Fibroblast of skin of right biceps (primary cell): ENCODE measurements at places on chromosomes 6 and 20.

GRCh38 chr20:51249215-51249614 is 226.3 kb upstream of the KCNG1 start:
- peak; percentile 7 for DNase-seq

GRCh38 chr6:155088856-155089255 is 93.7 kb downstream of the TIAM2 start:
- no peak for DNase-seq

GRCh38 chr6:119536666-119537065 is 187.1 kb upstream of the MAN1A1 start:
- DNase-seq, result no peak

DNA sequence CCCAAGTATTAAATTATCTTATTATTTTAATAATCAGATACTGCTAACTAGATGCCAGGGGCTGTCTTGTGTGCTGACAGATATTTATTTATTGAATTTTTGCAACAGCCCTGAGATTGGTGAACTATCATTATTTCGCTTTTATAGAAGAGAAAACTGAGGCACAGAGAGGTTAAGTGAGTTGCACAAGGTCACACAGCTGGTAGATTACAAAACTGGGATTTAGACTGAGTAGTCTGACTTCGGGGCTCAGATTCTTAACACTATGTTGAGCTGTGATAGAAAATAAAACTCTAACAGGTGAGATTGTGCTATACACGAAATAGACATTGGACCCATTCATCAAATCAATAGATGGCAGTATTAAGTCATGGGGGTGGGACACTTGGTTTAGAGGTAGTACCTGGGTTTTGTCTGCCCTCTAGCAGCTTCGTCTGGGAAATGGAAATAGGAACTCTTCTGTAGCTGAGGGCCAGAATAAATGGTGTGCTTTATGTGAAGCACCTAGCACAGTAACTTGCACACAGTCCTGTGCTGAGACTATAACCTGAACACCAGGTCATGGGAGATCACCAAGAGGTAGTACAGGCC is 113.4 kb downstream of the B3GAT2 start:
- DNase-seq, result no peak

DNA sequence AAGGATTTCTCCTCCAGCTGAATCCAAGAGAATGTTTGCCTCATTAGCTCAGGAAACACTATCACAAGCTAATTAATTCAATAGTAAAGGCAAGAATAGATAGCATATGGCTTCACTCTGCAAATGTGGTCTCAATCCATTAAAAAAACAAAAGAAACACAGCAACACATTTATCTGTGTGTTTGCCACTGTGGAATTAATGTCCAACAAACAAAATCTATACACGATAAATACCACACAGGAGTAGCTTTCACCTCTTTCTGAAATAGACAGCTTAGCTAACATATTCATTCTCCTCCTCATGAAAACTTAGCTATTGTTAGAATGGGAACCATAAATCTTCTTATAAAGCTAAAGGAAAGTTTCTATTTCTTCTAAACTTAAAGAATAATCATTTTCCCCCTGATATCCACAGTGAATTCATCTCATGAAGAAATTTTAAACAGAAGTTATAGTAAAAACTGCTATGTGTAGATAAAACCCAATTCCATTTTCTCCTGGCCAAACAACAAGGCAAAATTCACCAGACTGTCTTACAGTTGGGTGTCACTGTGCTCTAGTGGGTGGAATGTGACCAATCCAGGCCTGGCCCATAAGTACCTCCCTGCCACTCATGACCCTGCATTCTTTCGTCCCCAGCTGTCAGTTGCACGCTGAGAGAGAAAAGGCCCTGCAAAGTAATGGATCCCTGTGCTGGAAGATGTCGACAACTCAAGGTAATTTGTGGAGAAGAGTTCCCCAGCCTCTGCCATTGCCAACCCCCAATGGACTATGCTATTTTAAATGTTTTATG is 92.9 kb upstream of the NRSN1 start:
- DNase-seq, result no peak

GRCh38 chr20:16580147-16580546 is 6.9 kb upstream of the KIF16B start:
- DNase-seq, result peak; percentile 85

- peak; percentile 89 for DNase-seq
These were observed at the start of gene PCSK2 for GRCh38 chr20:17226410-17227218. Gene PCSK2 (plus strand): TSS chr20:17227040. CDS start chr20:17227306, 266 bp downstream.

- DNase-seq, result no peak
These were observed 8.5 kb downstream of the ISM1 start for GRCh38 chr20:13229538-13229937.

GRCh38 chr6:85408039-85408438 is 41.8 kb upstream of the NT5E start:
- DNase-seq, result no peak

DNA sequence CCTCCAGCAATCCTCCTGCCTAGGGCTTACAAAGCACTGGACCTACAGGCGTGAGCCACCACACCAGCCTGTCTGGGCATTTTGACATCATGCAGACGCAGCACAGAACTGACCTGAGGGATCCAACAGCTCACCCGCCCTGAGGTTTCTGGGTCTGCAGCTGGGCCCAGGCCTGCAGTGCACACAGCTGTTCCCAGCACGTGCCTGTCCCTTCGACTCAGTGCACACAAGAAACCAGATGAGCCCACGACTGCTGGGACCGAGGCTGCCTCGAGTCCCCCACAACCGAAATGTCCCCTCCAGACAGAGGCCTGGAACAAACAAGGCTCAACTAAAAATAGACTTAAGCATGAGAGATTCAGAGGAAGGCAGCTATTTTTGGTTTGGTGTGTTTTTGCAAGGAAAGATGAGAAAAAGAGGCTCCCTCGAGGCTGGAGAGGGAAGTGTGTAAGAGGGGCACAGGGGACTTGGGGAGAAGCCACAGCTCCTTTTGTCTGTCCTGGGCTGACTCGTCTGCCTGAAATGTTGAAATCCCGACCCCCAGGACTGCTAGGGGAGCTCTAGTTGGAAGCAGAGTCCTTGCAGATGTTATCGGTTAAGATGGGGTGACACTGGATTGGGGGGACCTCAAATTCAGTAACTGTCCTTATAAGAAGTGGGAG is 66.3 kb downstream of the YTHDF1 start:
- DNase-seq, result no peak

- no peak for DNase-seq
These were observed 2.6 kb downstream of the PACSIN1 start for GRCh38 chr6:34468378-34468892.

DNA sequence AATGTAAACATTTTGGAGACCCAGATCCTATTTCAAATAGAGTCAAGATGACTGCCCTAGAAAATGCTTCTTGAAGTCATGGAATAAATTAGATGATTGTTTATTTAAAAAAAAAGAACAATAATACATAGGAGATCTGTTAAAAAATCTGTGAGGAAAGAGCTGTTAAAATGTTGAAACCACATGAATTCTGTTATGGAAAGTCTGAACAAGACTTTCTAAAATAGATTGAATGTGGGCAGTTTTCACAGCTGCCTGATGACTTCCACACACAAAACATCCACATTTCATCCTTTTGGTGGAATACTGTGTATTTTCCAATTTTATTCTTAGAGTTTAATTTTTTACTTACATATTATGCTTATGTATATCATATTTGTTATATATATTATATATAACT is 186.1 kb downstream of the LAMA2 start:
- no peak for DNase-seq

- DNase-seq, result peak; percentile 80
These were observed 253.0 kb downstream of the QKI start for GRCh38 chr6:163667372-163668060.

- no peak for DNase-seq
These were observed 28.1 kb upstream of the TRAF3IP2 start for GRCh38 chr6:111633822-111634221.

DNA sequence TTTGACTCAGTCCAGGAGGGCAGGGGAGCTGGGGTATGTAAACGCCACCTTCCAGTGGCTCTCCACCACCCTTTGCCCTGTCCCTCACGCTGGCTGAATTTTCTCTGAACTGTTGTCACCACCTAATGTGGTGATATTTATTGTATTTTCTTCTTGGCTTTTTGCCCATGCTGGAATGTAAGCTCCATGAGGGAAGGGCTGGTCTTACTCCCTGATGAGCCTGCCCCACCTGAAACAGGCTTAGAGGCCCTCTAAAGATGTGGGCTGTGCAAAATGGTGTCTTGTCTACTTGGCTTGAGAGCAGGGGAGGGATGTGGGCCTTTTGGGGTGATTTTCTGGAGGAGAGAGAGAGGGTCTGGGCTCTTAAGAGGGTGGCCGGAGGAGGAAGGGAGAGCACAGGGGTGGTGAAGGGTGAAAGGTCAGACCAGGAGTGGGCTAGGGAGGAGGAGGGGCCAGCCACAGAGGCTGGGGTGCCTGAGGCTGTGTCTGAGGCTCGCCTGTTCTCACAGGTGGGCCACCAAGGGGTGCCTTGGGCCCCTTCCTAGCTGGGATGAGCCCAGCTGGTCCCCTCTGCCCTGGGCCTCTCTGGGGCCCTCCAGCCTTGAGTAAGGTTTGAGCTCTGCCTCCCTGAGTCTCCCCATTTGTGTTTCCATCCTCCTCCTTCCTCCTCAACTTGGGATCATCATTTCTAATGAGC is 37.3 kb downstream of the SPDEF start:
- DNase-seq, result no peak

- DNase-seq, result no peak
These were observed 111.6 kb downstream of the BFSP1 start for GRCh38 chr20:17419479-17420041.

DNA sequence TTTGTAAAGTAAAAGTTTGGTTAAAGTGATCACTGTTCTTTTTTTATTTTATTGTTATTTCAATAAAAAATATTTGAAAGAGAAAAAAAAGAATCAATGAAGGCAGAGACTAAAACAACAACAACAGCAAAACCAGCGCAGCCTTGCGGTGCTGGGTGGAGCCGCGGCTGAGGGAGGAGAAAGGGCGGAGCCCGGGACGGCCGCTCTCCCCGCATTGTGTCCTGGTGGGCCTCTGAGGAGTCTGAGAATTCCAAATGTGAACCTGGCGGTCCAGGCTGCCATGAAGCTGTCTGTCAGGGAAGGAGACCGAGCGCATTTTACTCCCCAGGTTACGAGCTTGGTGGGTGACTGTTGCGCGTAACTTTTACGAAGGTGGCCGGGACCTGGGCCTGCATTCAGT is 43.2 kb downstream of the TMEM242 start:
- no peak for DNase-seq

DNA sequence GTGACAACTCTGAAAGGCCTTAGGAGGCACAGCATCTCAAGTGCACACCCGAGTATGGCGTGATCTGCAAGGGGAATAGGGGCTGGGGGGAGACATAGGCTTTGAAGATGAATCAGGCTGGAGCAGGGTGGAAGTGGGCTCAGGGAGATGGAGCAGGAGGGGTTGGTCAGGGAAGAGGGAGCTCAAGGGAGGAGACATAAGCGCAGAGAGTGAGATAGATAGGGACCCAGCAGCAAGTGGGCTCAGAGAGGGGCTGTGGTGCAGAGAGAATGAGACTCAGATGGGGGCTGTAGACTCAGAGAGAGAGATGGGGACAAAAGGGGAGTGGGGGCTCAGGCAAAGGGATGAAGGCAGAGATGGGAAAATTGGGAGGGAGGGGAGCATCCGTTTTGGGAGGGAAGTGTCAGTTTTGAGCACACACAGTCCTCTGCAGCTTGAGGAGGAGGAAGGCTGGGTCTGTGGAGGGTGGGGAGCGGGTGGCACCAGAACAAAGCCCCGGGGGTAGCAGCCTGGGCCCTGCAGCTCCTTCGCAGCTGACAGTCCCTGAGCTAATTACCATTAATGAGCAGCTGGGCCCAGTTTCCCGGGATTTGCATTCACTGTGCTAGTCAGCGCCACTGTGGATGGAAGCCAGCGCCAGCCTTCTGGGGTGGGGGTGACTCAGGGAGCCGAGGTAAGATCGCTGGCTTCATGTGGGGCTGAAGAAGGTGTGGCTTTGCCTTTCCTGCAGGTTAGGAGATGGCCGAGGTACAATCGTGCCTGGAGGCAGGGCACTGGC is 18.7 kb downstream of the SRXN1 start:
- DNase-seq, result no peak

- no peak for DNase-seq
These were observed 21.4 kb downstream of the ZFAND3 start for GRCh38 chr6:37840940-37841300.

- peak; percentile 84 for DNase-seq
These were observed 8.4 kb upstream of the TGM2 start for GRCh38 chr20:38173237-38174156.

DNA sequence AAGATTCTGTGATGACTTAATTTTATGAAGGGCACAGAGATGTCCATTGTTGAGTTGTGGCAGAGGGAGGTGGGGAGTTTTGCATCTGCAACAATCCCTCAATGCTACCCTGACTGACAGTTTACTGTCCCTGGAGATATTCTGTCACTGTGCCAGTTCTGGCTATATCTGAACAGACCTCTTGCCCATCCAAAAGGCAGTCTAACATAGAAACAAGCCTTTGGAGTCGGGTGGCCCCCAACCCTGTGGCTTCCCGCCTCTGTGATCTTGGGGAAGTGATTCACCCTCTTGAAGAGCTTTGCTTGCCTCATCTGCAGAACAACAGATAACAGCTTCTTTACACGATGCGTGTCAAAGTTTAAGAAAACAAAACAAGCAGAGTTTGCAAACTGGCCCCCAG is 3.8 kb upstream of the E2F1 start:
- DNase-seq, result peak; percentile 55

GRCh38 chr6:157941101-157941863 is 40.4 kb upstream of the SYNJ2 start:
- DNase-seq, result no peak

GRCh38 chr6:89989742-89990141 is 95.5 kb downstream of the GJA10 start:
- peak; percentile 97 for DNase-seq

GRCh38 chr20:1369970-1370369 is 22.9 kb downstream of the FKBP1A start:
- DNase-seq, result no peak
